ENCODE measurements at places on chromosomes 4 and X.

- DNase-seq, result no peak
Measured at GRCh38 chr4:17915439-17915838, 104.7 kb downstream of the NCAPG start.

GRCh38 chr4:13378973-13379759, 105.0 kb downstream of the RAB28 start:
- DNase-seq, result no peak

DNA sequence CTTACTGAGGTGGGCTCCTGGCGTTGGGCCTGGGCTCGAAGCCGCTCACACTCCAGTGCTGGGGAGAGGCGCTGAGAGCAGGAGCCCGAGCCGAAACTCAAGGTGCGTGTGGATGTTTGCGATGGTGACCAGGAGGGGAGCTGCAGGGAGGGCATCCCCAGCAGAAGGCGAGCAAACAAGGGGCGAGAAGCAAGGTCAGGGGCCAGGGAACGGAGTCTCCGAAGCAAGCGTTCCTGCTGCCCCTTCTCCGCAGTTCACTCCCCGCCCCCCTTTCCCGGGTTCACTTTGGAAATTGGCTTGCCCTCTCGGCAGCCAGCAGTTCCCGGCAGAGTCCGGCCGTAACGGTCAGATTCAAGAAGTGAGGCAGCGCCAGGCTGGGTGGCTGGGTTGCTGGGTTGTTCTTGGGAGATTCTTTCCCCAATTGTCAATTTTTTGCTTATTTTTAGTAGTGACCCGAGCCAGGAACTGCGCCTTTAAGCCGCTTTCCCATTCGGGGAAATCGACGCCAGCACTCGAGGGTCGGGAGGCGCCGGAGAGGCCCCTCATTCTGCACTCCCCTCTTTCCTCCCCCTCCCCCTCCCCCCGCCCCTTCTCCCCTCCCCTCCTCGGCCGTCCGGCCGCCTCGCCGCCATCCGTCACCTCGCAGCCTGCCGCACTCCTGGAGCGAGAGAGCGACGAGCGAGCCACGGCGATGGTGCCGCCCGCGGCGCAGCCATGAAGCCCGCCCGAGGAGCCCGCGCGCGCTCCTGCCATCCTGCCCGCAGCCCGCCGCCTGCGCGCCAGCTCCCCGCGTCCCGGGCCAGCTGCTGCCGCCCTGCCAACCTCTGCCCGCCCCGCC, at the start of gene FRMPD3:
TSS of gene FRMPD3 (plus strand) at position 655 of the 838 bp plus-strand sequence. CDS start 76,937 bp downstream, outside the sequence.
- no peak for DNase-seq

GRCh38 chr4:132839070-132839469, 310.0 kb upstream of the PCDH10 start:
- DNase-seq, result no peak

GRCh38 chr4:24927049-24927448, 14.2 kb upstream of the CCDC149 start:
- no peak for DNase-seq

DNA sequence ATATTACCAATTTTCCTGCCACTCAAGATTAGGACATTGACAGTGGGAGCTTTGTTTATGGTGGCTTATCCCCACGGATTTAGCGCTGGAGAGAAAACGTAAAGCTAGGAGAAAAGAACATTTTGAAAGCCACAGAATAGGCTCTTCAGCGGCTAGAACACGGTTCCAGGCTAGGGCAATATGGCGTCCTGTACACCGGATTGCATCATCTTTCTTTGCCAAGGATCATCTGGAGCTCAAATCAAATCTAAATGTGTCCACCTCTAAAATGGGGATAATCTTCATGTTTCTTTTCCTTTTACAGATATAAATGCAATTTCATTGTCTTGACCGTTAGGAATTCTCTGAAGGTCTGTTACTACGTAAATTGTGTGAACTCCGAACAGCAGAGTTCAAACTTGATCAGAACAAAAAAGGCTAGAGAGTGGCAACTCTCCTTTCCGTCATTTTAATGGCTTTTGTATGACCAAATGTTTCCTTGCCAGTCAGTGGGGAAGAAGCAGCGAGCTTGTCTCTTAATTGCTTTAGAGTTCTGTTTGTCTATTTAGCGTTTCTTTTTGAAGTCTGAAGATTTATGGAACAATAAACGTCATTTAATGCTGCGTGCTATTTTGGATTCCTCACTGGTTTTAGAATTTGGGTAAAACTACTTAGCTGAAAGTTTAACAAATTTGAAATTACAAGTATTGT, 2.6 kb upstream of the WWC2 start:
- no peak for DNase-seq

- no peak for DNase-seq
Measured at GRCh38 chr4:123807866-123808265, 411.3 kb downstream of the SPRY1 start.

DNA sequence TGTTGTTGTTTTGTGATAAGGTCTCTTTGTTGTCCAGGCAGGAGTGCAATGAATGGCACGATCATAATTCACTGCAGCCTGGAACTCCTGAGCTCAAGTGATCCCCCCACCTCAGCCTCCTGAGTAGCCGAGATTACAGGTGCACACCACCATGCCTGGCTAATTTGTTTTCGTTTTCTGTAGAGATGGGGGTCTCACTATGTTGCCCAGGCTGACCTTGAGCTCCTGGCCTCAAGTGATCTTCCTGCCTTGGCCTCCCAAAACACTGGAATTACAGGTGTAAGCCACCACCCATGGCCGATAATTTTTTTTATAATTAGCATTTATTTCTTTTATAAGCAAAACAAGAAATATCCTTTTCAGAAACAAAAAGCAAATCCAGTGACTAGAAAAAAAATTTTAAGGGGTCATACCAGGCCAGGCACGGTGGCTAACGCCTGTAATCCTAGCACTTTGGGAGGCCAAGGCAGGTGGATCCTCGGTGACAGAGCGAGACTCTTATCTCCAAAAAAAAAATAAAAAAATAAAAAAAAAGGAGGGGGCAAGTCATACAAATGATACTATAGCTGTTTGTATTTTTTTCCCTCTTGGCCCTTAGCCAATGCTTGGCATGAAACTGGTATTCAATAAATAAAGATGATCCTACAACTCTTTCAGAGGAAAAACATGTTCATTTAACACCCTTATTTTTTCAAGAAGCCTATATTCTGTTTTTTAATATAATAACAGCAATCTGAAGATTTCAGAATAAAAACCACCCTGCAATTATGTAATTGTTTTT, 3.4 kb downstream of the PLAC8 start:
- peak; percentile 12 for DNase-seq

- no peak for DNase-seq
Measured at GRCh38 chr4:127623797-127624083, 9.0 kb upstream of the INTU start.

DNA sequence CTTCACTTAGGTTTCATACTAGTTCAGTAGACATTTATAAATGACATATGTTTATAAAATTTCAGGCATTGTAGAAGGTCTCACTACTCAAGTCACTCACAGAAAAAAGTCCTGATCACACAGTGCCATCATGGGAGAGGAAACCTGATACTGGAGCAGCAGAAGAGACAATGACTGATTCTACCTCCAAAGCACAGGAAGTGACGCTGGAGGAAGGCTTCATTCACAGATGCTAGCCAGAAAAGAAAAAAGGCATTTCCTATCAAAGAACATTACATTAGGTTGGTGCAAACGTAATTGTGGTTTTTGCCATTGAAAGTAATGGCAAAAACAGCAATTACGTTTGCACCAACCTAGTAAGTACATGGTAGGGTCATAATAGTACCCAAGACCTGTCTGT, 79.5 kb downstream of the RASGEF1B start:
- no peak for DNase-seq

DNA sequence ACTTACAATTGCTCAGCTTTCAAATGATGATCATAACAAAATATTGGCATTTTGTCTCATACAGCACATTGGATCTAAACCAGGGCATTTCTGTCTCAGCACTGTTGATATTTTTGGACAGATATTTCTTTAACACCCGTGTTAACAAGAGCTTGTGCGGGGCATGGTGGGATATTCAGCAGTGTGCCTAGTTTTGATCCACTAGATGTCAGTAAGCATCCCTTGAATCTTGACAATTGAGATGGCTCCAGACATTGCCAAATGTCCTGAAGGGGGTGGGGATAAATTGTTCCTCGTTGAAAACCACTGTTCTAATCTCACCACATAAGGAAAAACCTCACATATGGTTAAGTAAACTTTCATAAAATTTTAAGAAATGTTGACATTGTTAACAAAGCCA, 806.3 kb downstream of the STIM2 start:
- DNase-seq, result no peak

DNA sequence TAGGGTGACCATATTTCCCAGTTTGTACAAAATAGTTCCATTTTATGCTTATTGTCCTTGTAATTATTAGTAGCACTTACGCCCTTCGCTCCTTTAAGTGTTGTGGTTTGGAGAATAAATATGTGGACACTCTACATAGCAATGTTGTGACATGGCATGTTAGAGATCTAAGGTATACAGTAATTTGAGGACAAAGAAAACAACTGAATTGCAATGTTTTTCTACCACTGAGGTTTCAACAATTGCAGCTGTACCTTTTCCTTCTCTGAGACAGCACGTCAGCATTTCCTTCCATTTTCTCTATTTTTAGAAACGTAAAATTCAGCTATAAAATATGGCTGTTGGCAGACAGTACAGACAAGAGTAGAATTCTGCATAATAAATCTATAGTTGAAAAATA, 323.1 kb downstream of the MAPK10 start:
- no peak for DNase-seq

GRCh38 chr4:107996949-107997788, 7.5 kb downstream of the HADH start:
- no peak for DNase-seq

- DNase-seq, result no peak
Measured at GRCh38 chrX:74613370-74614092, 893 bp downstream of the RLIM start.

- DNase-seq, result no peak
Measured at GRCh38 chr4:21960793-21961192, 12.2 kb upstream of the KCNIP4 start.

DNA sequence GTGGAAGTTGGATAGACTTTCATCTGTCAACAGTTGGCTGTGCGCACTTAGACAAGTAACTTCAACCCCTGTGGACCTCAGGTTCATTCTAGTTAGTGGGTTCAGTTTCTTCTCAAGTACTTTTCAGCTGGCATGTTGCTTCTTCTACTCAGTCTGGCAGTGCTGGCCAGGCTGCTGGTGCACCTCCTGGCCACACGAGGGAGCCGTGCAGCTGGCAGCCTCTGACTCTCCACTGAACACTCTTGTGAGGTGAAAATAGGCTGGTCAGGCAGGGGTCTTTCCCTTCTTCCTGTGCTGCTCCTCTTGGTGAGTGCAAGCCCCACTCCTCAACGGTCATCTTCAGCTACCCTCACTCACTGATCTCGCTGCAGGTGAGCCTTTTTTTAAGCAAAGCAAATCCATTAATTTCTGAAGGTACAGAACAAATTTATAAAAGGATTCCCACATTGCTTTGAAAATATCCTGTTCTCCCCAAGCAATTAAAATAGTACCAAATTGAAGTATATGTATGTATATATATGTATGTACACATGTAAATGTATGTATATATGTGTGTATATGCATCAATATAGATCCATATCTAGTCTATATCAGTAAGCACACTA, 30.6 kb downstream of the LONRF3 start:
- peak; percentile 51 for DNase-seq

DNA sequence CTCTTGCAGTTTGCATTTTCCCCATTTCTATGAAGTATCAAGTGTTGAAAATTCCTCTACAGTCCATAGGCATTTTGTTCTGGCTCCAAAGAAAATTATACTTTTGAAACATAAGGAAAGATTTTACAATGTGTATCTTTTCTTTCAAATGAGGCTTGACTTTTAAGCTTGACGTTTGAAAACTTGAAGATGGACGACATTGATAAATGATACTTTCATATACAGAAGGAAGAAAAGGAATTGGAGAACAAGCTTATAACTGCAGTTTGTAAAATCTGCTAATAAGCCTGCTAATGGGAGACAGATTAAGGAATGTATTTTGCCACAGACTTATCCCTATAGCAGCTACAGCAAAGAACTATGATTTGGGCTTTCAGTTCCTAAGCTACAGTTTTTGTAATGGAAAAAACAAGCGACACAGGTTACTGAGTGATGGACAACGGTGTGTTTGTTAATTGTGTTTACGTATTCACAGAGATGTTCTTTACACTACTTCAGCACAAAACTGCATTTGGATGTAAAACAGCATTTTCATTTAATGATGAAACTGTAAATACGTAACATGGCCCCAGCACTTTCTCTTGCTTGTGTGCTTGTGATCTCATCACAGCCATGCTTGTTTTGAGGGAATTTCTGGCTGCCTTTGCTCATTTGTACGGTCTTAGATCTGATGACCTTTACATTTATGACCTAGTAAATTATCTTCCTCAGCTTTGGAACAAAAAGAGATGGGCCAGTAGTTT, 83.2 kb upstream of the FAT1 start:
- DNase-seq, result no peak

DNA sequence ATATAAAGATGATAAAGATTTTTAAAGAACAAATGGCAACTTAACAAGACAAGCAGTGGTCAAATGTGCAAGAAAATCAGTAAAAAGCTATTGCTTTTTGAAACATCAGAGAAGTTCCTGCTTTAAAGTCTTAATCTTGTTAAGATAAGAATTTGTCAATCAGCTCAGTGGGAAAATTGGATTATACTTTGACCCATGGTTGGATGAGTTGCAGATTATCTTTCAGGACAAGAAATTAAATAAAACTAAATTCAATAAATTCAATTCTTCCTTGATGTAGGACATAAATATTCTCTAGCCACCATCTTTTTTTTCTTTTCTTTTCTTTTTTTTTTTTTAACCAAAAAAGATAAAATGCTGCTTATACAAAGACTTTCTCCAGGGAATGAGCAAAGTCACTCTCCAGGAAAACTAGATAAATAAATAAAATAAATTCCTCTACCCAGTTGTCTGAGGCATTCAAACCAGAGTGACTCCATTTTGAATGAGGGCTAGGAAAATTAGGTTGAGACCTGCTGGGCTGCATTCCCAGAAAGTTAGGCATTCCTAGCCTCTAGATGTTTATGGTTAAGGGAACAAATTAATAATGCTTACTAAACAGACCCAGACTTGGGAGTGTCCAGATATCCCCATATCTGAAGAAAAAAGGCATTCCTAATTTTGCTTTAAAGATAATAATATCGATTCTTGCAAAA, 211.2 kb downstream of the SNCA start:
- DNase-seq, result no peak

GRCh38 chrX:14712096-14712495, 160.8 kb downstream of the FANCB start:
- no peak for DNase-seq
